H1 (cell line): ENCODE measurements at places on chromosomes 1 and 21.

GRCh38 chr1:16175610-16176553 lies 20.0 kb upstream of the EPHA2 start:
- no peak for DNase-seq

DNA sequence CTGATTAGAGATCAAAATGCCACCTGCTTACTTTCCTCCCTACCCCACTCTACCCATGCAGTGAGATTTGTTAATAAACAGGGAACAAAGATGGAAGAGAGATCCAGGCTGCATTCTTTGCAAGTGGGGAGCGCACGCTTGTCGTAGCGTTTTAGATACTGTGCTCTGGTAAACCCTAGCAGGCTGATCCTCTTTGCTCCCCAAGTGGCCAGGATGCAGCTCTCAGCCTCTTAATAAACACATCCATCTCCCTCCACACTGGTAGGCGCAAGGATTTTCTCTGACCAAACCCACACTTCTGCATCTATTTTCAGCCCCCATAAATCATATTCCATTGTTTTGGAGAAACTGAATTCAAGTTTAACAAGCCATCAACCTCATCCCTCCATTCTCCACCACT lies 2.9 kb downstream of the PGBD5 start:
- DNase-seq: no peak

GRCh38 chr1:179154437-179154836 lies 72.6 kb downstream of the TOR3A start:
- DNase-seq: no peak

GRCh38 chr1:241990040-241990439 lies 8.9 kb downstream of the MAP1LC3C start:
- DNase-seq: no peak

- no peak for DNase-seq
These were observed 70.0 kb upstream of the PTGS2 start for GRCh38 chr1:186750257-186750656.

- no peak for DNase-seq
These were observed 102.7 kb upstream of the C21orf91 start for GRCh38 chr21:17921579-17922530.

DNA sequence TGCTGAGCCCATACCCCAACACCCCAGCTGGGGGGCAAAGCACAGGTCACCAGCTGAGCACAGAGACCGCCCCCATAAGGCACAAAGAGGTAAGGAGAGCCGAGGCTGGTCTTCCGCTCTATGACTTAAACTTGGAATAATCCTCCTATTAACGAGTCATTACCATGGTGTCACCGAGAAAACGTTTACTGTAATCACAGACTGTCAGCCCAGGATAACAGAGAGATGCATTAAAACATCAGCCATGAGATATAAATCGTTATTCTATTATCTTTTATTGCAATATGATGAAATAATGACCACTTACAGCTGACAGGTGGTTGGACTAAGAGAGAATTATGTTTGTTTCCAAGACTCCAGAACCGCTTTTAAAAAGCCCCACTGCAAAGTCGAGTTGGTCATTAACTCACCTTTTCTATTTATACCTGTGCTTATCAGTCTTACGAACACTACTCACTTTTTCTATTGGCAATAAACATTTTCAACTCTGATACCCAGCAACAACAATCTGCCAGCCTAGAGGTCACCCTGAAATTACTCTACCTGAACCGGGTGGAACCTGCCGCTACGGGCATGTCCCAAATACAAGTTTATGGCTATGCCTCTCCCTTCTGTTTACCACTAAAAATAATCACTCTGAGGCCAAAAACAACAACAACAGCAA lies 21.5 kb downstream of the NPHP4 start:
- no peak for DNase-seq

DNA sequence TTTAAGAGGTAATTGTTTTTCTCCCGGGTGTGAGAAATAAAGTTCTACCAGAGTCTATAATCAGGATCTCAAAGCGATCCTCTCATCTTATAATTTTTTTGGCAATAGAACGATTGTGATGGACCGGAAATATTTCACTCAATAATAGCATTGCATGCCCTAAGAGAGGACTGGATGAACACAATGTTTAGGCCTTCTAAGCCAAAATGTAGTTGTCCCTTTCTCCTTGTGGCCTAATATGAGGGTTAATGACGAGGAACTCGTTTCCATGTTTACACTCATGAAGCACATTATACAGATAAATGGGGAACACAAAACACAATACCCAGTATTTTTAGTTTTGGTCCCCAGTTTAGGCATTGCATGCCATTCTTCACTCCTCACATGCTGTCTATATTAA lies 5.9 kb downstream of the TBX15 start:
- DNase-seq: no peak

GRCh38 chr1:243264717-243265116 lies 8.9 kb downstream of the SDCCAG8 start:
- no peak for DNase-seq

DNA sequence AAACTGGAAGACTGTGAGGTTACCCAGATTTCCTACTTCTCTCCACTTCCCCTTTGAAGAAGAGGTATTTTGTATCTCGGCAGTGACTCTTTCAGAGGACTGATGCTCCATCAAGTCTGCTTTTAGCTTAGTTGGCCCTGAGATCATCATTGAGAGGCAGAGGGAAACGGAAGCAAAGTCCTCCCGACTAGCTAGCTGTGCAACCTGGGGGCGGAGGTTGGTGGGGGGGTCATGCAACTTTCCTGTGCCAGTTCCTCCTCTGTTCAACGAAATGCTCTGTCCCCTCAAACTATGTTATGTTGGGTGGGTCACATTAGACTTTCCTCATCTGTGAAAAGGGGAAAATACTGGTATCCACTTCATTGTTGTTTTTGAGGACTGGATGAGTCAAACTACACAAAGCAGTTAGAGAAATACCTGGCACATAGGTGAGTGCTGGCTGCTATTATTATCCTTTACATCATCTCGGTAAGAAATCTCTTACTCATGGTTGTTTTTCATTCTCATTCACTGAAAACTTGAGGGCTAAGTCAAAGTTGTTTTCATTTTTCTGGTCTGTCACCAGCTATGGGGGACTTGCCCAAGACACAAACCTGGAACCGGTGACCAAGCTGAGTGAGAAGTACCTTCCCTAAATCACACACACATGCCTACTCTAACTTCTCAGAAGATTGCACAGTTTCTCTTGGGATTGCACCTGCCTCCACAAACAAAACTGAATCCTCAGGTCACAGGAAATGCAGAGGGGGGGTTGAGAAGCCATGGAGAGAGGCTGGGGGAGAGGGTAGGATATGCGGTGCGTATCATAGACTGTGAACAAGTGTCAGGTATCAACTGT lies 83.3 kb downstream of the ABCA4 start:
- no peak for DNase-seq

DNA sequence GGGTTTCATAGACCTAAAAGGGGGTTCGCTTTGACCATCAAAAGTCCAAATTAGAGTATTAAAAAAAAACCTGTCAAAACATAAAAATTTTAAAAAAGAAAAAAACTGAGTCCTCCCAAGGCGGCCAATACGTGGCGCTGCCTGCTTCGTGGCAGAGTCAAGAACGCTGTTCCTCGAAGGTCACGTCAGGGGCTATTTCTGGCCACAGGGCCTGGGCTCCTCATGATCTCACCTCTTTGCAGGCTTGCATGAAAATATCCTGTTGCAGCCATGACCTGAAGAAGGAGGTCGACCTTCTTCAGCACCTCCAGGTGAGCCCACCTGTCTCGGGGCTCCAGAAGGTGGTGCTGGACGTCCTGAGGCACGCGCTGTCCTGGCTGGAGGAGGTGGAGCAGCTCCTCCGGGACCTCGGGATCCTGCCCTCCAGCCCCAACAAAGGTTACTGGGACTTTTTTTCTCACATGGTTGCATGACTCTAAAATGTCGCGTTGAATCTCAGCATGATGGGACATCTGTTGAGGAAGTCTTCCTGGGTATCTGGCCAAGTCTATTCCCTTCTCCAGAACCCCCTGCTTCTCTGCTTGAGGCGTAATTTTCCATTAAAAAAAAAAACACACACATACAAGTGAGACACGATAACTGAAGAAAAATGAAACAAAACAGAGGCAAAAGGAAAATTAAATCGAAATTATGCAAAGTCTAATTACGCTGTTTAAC lies 80.4 kb upstream of the EFHD2 start:
- no peak for DNase-seq

- DNase-seq: no peak
These were observed 386.3 kb upstream of the BEND5 start for GRCh38 chr1:49163031-49163430.
